ENCODE measurements at places on chromosomes 4 and X.

DNA sequence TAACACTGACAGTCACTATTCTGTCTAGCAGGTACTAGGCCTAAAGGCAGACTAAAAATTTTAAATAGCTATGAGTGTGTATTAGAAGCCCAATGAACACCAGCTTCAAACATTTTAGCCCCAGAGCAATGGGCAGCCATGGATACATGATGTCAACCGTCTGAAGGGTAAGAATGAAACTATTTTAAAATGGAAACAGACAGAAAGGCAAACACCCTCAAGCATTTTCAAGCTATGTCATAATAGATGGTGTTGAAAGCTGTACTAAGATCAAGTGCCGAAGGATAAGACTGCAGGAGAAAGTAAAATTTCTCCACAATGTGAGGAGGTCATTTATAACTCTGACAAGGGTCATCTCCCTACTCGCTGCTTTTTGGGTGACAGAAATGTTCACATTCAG lies 225.0 kb downstream of the COL25A1 start:
- DNase-seq, result no peak

DNA sequence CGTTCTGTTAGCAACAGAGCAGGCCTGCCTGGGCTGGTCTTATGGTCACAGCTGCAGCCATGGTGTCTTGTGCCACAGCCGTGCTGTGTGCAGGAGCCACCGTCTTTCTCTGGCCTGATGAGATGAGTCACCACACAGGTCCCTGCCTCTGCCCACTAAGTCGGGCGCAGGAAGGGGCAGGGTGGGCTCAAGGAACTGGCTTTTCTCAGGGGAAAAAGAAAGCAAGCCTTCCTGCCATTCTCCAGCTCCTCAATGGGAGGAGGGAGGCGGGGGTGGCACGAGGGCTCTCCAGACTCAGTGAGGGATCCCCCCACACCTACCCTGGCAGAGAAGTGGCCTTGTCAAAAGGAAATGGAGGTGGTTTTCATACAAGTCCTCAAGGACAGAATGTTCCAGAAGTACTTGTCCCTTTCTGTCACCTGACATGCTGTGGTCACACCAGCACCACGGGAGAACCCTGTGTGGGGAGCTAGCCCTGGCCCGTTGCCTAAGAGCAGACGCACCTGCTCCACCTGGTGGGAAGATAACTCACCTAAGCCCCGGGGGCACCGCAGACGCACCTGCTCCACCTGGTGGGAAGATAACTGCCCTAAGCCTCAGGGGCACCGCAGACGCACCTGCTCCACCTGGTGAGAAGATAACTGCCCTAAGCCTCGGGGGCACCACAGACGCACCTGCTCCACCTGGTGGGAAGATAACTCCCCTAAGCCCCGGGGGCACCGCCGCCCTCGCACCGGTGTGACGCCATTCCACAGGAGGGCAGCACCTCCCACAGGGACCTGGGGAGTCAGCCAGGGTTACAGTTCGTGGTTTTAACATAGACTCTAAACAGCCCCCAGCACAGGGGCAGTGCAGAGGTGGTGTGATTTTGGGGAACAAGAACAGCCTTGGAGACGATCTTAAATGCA lies 18.5 kb downstream of the UVSSA start:
- peak; percentile 73 for DNase-seq

- no peak for DNase-seq
Observed at GRCh38 chrX:17737986-17738713, 857 bp downstream of the SCML1 start.

- no peak for DNase-seq
Observed at GRCh38 chrX:120775959-120776358, 99.7 kb downstream of the CT47B1 start.

DNA sequence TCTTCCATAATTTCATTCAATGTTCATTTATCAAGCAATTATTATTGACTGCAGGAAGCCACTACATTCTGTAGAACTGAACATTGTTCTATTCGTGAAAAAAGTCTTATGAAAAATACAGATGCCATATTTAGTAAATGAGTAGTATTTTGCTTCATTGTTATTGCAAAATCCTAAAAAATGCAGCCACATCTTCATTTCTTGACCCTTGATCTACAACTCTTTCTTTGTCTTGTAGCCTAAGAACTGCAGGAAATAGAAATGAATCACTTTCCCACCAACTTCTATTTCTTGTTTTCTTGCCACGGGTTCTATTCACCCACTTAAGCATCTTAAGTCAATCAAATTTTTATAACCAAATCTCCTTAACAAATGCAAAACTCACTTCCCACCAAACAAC lies 63.3 kb downstream of the KCNIP4 start:
- no peak for DNase-seq

DNA sequence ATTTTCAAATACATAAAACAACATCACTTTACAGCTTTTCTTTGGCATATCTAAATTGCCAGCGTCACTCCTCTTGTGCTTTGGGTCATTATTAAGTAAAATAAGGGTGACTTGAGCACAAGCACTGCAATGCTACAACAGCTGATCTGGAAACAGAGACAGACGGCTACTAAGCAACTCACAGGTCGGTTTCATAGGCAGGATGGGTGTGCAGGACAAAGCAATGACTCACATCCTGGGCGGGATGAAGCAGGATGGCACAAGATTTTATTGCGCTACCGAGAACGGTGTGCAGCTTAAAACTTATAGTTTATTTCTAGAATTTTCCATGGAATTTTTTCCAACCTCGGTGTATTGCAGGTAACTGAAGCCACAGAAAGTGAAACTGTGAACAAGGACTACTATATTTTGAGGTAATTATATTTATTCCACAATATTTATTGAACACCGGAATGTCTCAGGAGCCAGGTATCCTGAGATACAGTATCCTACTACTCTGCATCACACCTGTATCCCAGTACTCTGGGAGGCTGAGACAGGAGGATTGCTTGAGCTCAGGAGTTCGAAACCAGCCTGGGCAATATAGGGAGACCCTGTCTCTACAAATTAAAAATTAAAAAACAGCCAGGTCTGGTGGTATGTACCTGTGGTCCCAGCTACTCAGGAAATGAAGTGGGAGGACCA lies 215.5 kb downstream of the APBB2 start:
- DNase-seq, result no peak

- no peak for DNase-seq
Observed at GRCh38 chr4:61543976-61544375, 343.9 kb downstream of the ADGRL3 start.

GRCh38 chr4:158821228-158821971 lies 52.6 kb downstream of the FNIP2 start:
- DNase-seq, result no peak

GRCh38 chr4:33126002-33126401 lies 2405.8 kb downstream of the PCDH7 start:
- no peak for DNase-seq

DNA sequence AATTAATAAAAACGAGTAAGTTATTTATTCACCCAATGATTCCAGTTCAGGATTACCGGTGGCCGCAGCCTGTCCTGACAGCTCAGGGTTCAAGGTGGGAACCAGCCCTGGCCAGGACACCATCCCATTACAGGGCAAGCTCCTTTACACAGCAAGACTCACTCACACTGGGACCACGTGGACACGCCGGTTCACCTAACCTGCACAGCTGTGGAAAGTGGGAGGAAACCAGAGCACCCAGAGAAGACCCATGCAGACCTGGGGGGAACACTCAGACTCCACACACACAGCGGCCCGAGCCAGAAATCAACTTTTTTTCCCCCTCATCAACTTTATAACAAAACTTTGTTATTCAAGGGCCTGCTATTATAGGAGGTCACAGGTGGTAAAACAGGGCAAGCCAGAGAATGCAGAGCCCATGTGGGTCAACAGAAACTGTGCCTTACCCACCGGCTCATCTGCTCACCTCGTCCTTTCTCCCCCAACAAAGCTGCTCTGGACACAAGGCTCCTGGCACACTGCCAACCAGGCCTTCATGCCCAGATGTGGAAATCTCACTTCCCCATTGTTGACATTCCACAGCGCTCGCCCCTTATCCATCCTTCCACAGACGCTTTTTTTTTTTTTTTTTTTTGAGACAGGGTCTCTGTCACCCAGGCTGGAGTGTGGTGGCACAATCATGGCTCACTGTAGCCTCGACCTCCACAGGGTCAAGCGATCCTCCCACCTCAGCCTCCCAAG lies 8.0 kb upstream of the ODAPH start:
- no peak for DNase-seq

- no peak for DNase-seq
Observed at GRCh38 chr4:147049946-147050345, 104.3 kb upstream of the TTC29 start.

DNA sequence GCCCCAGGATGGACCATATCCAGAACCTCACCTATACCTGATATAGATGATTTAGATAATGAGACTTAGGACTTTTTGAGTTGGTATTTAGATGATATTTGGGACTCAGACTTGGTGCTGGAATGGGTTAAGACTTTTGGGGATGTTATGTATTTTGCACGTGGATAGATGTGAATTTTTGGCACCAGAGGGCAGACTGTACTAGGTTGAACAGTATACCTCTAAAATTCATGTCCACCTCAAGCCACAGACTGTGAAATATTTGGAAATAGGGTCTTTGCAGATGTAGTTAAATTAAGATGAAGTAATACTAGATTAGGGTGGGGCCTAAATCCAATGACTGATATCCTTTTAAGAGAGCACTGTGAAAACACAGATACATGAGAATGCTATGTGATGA lies 15.6 kb downstream of the RBM41 start:
- no peak for DNase-seq

- DNase-seq, result no peak
Observed at GRCh38 chrX:52277666-52278065, 91.2 kb upstream of the XAGE2 start.

GRCh38 chrX:18996536-18996935 lies 12.6 kb upstream of the PHKA2 start:
- DNase-seq, result no peak

DNA sequence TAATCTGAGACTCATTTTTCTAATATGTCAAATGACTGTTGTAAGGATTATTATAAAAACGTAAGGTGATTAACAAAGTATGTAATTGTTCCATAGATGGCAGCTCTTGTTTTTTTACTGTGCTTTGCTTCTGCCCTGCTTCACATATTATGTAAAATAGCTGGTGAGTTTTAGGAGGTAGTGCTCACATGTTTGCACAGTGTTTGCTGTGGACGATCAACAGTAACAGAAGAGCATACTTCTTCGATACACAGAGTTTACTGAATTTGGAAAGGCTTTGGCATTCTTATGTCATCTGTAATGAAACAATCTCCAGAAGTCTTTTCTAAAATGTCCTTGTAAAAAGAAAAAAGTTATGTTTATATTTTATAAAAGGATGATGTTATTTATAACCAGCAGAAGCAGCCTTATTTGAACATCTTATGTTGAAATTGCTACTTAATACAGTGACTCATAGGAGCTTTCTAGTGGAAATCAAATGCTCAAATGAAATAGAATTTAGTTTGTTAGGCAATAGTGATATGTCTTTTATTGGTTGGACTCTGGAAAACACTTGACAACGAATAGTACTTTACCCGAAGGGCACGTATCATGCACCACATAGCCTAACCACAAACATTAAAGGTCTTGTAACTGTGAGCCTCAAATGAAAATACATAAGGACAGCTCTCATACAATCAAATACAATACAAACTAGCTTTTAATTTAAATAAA lies 1.9 kb upstream of the MTTP start:
- DNase-seq, result no peak

GRCh38 chr4:168527560-168527959 lies 30.7 kb downstream of the PALLD start:
- no peak for DNase-seq

GRCh38 chr4:152352622-152353116 lies 183.2 kb downstream of the FBXW7 start:
- peak; percentile 95 for DNase-seq

GRCh38 chr4:155532373-155533085 lies 134.1 kb upstream of the GUCY1A1 start:
- no peak for DNase-seq

DNA sequence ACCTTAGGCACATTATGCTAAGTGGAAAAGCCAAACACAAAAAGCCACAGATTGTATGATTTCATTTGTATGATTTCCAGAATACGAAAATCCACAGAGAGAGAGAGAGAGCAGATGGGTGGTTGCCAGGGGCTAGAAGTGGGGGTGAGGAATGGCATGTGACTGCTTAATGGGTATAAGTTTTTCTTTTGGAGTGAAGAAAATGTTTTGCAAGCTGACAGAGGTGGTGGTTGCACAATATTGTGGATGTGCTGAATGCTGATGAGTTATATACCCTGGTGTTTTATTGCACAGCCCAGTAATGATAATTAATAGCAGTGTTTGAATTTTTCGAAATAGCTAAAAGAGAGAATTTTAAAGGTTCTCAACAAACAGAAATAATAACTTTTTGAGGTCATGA lies 386.1 kb upstream of the HS3ST1 start:
- DNase-seq, result no peak

- no peak for DNase-seq
Observed at GRCh38 chr4:30836231-30836630, 116.1 kb downstream of the PCDH7 start.

- no peak for DNase-seq
Observed at GRCh38 chr4:138749303-138749702, 266.3 kb upstream of the NOCT start.
